ENCODE measurements at places on chromosomes 11 and 22.
A peak's percentile ranks its signal among the peaks of the same experiment; 100 is the strongest.

DNA sequence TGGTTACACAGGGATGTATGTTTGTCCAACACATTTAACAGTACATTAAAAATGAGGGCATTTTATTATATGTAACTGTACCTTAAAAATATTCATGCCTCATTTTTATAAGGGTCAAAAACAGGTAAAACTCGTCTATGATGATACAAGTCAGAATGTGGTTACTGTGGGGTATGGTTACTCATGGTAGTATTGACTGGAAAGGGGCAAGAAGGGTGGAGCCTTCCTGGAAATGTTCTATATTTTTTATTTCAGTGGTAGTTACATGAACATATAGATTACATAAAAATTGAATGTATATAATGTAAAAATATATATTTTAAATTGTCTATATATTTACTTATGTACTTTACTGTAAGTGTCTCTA, 99.8 kb downstream of the STIM1 start:
- DNase-seq, result no peak

GRCh38 chr11:19524171-19524671, 188.4 kb upstream of the NAV2 start:
- no peak for DNase-seq

GRCh38 chr11:85647604-85648299, at the start of gene TMEM126A:
TSS of gene TMEM126A (plus strand) at chr11:85647967. CDS start at chr11:85650256, 2,289 bp downstream.
- DNase-seq, result peak; percentile 89

DNA sequence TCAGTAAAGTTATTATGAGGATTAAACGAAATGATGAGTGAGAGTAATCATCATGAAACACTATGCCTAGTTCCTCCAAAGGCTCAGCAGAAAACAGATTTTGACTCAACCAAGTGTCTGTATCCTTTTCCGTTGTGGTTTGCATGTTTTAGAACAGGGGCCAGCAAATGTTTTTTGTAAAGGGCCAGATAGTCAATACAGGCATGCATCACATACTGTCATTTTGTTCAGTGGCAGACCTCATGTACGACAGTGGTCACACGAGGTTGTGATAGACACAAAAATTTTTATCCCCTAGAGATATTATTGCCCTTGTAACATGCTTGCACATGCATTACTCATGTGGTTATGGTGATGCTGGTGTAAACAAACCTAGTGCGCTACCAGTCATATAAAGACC, 81.9 kb upstream of the SLC25A18 start:
- peak; percentile 0 for DNase-seq

- DNase-seq, result no peak
Observed at GRCh38 chr11:14322510-14322909, 36.5 kb downstream of the RRAS2 start.

GRCh38 chr11:104256525-104256924, 92.6 kb upstream of the PDGFD start:
- DNase-seq, result no peak

DNA sequence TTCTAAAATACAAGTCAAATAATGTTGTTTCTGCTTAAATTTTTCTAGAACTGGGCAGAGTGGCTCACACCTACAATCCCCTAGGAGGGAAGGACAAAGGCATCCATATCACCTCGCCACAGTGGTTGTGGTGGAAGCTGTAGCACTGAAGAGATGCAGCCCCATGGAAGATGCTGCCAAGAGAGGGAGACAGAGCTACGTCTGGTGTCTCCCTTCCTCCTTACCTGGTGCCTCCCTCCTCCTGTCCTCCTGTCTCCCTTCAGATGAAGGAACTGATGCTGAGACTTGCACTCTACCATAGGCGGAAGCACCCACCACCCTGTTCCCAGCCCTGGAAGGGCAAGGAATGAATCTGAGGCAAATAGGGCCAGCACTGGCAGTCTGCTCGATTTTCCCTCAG, 22.3 kb downstream of the MMP27 start:
- DNase-seq, result no peak

DNA sequence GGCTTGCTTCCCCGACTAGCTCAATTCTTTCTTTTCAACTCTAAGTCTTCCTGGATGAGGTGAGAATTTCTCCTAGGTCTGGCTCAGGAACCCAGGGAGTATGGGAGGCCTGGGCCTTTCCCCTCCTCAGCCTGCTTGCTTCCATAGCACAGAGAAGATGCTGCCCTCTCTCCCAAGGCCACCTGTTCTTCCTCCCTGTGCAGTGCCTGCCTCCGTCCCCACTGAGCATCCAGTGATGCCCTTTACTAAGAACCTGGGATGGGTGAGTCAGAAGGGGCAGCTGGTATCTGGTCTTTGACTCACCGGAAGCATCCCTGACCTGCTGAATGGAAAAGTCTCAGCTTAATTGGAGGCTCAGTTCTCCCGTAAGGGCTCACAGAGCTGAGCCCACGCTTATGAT, 607.9 kb downstream of the BUD13 start:
- DNase-seq, result no peak

DNA sequence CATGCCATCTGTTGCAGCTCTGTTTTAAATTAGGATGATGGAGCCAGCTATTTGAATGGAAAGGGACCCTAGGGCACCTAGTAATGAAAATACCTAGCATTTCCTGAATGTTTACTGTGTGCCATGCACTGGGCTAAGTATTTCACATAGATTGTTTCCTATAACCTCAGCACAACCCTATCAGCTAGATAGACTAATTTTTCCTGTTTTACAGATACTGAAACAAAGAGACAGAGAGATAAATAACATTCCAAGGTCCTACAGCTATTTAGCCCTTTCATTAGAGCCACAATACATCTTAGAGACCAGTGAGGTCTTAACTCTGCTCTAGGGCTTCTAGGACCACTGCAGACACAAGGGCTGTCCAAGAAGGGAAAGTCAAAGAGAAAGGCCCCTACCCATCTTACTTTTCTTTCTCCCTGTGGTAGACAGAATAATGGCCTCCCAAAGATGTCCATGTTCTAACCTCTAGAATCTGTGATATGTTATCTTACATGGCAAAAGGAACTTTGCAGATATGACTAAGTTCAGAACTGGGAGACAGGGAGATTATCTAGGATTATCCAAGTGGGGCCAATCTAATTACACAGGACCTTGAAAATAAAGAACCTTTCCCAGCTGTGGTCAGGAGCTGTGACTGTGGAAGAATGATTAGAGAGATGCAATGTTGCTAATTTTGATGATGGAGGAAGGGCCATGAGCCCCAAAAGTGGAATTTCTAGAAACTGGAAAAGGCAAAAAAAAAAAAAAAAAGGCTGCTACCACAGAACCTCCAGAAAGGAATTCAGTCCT, 157.0 kb downstream of the CCDC34 start:
- DNase-seq, result no peak

- no peak for DNase-seq
Observed at GRCh38 chr11:120133216-120134105, 4.5 kb downstream of the TRIM29 start.

DNA sequence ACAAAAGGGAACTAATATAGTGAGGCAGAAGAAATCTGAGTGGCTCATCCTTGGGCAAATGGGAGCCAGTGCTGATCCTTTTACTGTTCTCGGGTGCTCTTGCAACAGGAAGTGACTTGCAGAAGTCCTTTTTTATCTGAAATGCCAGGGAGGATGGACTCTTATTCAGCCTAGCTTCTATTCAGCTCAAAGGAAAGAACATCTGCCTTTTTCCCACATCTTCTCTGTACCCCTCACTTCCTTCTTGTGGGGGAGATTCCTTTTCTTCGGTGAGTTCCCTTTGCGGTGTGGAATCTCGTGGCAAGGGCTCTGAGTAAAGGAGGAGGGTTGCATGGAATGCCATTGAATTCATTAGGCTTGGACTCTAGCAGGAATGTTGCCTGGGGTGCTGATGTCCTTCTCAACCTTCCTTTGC, 76.2 kb downstream of the ZBTB16 start:
- no peak for DNase-seq

GRCh38 chr11:63944987-63945386, 6.2 kb downstream of the NAA40 start:
- DNase-seq, result no peak

DNA sequence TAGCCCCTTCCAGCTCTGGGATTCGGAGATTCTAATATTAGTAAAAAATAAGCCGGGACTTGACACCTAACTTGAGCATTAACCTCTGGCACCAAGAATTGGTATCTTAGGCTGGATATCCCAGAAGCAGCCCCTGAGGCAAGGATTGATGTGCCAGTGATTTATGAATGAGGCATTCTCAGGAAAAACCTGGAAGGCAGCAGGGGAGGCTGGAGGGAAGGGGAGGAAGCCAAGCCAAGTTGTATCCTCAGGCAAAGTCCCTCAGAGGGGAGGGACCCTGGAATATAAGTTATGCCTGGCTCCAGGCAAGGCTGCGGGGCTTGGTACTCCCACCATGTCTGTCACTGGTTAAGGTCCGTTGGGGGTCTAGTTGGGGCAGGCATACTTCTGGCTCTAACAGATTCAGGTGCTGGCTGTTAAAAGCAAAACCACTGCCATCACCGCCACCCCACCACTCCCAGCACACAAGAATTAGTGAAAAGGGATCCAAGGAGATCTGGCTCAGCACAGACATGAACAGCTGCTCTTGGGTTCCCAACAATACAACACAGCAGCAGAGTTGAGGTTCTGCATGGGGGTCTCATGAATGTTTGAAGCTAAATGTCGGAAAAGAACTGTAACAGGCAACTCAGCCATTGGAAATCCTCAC, 29.8 kb downstream of the LMO2 start:
- DNase-seq, result no peak

- no peak for DNase-seq
Observed at GRCh38 chr11:2572491-2573239, 127.1 kb downstream of the KCNQ1OT1 start.

DNA sequence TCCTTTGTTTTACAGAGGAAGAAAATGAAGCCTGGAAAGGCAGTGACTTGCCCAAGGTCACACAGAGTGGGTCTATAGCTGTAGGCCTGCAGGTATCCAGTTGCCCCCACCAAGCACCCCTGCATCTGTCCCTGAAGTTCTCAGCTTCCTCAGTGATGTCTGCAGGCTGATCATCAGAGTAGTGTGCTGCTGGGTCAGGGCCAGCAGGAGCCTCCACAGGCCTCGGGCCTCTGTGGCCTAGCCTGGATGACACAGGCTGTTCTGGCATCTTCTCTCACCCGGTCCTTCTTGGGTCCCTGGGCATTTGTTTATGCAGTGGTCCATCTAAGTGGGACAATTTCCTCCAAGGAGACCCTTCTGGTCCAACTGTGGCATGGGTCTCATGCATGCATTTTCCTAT, 74.8 kb upstream of the E2F8 start:
- no peak for DNase-seq

DNA sequence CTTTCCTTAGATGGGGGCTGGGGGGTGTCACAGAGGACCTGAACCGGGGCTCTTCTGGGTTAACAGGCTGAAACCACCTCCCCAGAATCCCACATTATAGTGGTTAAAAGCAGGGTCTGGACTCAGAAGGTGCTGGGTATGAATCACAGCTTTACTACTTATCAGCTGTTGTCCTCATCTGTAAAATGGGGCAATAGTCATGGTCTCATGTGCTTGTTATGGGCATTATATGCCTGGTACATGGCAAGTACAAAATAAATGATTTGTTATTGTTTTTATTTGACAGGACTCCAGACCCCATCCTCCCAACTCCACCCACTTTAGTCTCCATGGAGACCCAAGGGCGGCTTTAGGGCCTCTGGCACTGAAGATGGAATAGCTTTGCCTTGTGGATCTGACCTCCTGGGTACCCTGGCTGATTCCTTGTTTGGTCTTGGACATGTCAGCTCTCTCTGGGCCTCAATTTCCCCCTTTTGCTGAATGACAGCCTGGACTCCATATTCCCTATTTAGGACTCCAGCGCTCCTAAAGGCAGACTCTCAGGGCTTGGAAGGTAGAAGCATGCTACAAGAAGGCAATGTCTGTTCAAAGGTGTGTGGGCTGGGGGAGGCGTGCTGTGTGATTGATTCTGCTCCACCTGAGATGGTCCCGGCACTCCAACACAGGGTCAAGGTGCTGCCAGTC, 812 bp upstream of the SMTN start:
- no peak for DNase-seq

- no peak for DNase-seq
Observed at GRCh38 chr11:117074119-117074518, 24.1 kb downstream of the SIK3 start.

- DNase-seq, result peak; percentile 61
Observed at GRCh38 chr11:35237860-35238715, 99.1 kb downstream of the CD44 start.

DNA sequence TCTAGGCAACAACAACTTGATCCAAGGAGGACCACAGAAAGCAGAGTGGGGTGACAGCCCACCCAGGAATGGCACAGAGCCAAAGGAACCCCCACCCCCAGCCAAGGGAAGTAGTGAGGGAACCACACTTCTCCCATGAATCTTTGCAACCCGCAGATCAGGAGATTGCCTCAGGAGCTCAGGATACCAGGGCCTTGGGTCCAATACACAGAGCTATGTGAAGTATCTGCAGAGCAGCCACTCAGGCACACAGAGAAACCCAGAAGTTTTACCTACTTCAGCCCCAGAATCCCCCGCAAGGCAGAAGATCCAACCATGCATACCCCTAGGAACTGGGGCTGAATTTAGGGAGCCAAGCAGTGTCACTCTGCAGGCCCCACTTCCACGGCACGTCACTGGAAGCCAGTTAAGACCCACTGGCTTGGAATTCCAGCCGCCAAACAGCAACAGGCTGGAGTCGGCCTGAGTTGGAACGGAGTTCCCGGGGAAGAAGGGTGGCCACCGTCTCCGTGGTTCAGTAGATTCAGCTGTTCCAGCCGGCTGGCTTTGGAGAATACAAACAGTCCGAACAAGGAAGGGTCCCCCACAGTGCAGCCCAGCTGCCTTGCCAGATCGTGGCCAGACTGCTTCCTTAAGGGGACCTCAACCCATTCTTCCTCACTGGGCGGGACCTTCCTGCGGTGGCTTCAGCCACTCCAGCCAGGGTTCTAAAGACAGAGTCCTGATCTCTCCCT, 174.1 kb downstream of the TTC28 start:
- no peak for DNase-seq

DNA sequence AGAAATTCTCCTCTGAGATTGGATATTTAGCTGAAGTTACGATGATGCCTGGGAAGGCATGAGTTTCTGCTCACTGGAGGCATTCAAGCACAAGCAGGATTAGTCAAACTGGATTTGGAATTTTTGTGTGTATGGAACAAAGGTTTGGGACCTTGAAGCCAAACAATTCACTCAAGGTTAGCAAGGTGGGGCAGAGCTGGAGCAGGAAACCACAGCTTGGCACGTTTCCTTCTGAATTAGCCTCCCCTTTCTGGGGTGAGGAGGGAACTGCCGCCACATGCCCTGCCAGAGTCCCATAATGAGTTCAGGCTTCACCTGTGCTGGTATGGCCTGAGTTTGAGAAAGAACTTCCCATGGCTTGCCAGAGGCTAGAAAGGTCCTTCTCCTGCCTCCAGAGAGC, 50.9 kb upstream of the RRAS2 start:
- no peak for DNase-seq

DNA sequence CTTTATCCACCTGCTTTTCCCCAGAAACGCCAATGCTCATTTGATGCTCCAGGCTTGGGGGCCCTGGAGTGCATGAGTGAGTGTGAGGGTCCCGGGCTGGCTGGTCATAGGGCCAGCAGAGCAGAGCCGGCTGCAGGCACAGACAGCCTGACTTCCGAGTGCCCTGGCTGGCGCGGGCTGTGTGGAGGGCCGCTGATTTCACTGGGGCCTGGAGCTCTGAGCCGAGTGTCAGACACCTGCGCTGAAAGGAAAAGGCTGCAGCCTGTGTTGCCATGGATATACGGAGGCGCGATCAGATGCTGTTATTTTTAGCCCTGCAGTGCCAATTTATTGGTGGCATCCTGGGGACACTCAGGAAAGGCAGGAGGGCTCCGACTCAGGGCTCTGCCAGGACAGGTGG, 87.6 kb downstream of the ST3GAL4 start:
- no peak for DNase-seq

- no peak for DNase-seq
Observed at GRCh38 chr11:123391646-123392348, 38.3 kb upstream of the GRAMD1B start.

Data from stimulated activated CD4-positive, alpha-beta T cell treated with anti-CD3 and anti-CD28 coated beads, Interleukin-15, amount 100 ng/mL, for 48 hours (primary cell).